ENCODE measurements at places on chromosomes 5 and 9.

GRCh38 chr9:87181670-87182069 lies 234.4 kb upstream of the GAS1 start:
- no peak for DNase-seq

- no peak for DNase-seq
These were observed 23.1 kb upstream of the SH3PXD2B start for GRCh38 chr5:172477466-172477865.

GRCh38 chr5:163586531-163586956 lies 81.1 kb downstream of the MAT2B start:
- DNase-seq: no peak

DNA sequence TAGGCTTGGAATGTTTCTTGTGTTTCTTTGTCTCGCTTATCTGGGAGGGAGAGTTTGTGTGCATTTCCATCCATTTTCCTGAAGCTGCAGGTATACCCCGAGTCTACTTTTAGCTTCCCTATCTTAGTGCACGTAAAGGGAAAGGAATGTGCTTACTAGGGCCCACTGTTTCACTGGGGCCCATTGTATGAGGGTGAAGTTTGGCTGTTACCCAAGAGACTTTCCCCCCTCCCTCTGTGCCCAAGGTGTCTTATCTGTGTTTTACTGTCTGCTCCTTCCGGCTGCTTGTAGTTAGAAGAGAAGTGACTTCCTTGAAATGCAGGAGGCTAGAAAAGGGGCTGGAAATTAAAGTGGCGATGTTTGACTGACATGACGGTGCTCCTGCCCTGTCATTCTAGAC lies 12.1 kb upstream of the BTNL3 start:
- no peak for DNase-seq

DNA sequence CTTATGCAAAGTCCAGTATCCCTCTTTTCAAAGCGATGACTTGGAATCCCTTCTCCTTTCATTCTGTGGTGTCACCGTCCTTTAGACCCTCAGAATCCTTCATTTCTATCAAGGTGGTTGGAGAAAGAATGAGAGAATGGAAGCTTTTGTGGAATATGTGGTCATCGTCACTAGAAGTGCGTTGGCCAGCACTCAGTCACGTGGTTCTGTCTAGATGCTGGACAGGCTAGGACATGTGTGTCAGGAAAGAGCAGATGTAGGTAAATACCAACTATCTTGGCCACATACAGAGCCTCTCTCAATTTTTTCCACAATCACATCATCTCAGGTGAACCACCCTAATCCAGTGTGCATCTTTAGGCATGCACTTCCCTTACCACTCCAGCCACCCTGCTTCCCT lies 206.0 kb downstream of the ARRDC3 start:
- no peak for DNase-seq

- DNase-seq: no peak
These were observed 904 bp downstream of the EDF1 start for GRCh38 chr9:136865041-136865767.

GRCh38 chr5:177605078-177605477 lies 5.1 kb downstream of the B4GALT7 start:
- DNase-seq: no peak

DNA sequence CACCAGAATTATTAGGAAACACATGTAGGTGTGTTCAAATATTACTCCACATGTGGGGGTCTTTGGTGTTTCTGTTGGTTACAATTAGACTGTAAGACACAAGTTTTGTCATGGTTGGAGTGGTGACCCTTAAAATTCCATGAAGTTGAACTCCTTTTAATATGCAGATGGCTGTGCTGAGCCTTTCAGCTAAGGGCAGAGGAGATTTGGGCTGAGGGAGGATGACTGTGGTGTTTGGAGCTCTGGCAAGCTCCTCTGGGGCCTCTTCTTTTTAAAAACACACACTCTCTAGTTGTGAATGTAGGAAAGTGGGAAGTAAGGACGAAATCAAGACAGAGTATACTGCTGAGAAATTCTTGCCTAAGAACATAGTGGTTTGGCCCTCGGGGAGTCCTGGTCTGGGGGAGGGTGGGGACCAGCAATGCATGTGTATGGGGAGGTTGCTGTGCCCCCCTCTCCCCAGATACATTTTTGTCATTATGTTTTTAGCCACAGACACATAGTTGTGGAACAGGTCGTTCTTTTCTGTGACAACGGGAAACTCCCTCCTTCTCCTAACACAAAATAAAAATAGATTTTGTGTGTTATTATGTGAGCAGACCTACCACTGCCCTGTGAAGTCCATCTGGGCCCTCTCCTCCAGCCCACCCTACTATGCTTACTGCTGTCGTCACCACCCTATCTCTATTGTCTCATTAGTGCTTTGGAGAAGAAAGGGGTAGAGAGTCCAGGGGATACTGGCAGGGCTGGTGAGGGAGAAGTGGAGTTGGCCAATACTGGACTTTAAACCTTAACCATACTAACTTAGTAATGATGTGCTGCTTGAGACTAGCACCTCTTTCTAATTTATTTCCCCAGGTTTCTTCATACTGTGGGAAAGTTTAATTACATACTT lies 10.0 kb downstream of the SMARCA2 start:
- no peak for DNase-seq

DNA sequence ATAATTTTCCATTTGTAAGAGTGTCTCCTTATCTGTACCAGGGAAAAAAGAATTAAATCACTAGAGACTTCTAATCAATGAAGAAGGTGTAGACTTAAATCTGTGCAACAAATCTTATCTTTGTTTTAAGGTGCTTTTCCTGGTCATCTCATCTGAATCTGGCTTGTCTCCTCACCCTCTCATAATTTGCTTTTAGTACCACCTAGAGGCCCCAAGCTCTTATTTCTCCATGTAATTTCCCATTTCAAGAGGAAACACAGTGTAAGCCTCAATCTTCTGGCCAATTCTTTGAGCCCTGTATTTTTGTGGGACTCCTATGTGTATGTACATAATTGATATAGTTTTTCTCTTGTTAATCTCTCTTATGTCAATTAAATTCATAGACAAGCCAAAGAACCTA lies 1975.3 kb upstream of the CDH6 start:
- no peak for DNase-seq

- DNase-seq: no peak
These were observed 58.8 kb upstream of the DHFR start for GRCh38 chr5:80713631-80714030.

DNA sequence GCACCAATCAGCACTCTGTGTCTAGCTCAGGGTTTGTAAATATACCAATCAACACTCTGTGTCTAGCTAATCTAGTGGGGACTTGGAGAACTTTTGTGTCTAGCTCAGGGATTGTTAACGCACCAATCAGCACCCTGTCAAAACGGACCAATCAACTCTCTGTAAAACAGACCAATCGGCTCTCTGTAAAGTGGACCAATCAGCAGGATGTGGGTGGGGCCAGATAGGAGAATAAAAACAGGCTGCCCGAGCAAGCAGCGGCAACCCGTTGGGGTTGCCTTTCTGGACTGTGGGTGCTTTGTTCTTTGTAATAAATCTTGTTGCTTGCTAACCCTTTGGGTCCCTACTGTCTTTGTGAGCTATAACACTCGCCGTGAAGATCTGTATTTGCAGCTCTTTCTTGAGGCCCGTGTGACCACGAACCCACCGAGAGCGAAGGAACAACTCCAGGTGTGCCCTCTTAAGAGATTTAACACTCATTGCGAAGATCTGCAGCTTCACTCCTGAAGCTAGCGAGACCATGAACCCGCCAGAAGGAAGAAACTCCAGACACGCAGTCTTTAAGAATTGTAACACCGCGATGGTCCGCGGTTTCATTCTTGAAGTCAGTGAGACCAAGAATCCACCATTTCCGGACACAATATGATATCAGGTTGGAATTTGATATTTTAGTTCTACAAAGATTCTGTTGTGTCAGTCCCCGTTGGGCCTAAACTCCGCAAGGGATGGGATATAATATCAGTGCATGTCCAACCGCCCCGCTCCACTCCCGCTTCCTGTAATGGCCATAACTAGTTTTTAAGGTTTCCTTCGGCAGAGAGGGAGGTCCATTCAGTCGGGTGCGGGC lies 740 bp upstream of the TRMT10B start:
- peak; percentile 15 for DNase-seq

- no peak for DNase-seq
These were observed 502.4 kb downstream of the CDH10 start for GRCh38 chr5:24142341-24142740.

- no peak for DNase-seq
These were observed 120.4 kb upstream of the CDH9 start for GRCh38 chr5:27158775-27159174.

DNA sequence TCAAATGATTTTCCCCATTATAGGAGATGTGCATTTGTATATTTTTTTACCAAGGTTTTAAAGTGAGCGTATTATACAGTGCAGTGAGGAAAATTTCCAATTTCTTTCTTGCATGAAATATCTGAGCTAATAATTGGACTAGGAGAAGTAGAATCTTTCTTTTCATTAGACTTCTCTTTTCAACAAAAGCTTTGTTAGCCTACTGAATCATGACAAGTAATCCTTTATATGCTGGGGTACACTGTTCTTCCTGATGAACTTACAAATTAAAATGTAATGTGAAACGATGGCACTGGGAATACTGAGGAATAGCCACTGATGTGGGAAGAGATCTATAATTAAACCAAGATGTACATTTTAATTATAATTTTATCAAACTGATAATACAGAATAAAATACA lies 829.6 kb downstream of the PTPRD start:
- DNase-seq: no peak

DNA sequence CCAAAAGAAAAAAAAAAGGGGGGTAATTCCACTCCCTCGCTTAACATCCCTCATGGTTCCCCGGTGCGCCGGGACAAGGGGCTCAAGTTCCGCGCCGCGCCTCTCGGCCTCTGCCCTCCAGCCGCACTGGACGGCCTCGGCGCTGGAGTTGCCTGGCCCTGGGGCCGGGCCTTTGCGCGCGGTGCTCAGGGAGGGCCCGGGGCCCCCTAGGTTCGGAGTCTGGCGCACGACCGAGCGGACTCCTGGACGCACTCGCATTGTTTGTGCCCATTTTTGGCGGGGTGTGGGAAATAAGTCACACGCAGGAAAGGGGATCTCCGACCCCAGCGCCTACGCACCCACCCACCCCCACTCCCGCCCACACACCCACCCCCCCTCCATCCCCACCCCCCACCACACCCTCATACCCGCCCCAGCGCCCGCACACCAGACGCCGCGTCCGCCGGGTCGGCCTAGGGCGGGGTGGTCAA lies 381 bp downstream of the MED22 start:
- DNase-seq: peak; percentile 55

DNA sequence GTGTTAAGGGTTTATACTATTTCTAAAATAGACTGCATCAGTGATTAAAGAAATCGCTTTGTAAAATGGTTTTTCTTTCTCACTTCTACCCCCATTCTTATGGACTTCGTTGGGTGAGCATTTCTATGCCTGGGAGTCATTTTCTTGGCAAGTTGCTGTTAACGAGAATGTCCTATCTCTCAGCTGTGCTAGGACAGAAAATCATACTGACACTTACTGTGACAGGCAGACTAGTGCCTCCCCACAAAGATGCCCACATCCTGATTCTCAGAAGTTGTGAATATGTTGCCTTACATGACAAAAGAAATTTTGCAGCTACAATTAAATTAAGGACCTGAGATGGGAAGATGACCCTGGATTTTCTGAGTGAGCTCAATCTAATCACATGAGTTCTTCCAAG lies 65.1 kb upstream of the NMUR2 start:
- DNase-seq: no peak

DNA sequence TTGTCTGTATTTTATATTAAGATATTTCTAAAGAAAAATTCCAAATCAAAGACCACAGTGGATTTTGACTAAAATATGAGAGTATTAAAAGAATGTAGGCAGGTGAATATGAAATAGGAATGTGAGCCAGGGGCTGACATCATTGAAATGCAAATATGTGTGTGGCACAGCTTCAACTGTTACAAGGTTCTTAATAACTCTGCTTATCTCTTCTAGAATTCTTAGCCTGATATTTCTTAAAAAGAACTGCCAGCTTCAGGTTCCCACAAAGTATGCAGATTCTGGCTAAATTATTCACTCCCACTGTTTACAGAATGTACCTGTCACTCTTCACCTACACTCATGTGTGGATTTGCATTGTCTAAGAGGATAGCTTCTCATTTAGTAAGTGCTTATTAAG lies 274.4 kb downstream of the DIRAS2 start:
- no peak for DNase-seq

DNA sequence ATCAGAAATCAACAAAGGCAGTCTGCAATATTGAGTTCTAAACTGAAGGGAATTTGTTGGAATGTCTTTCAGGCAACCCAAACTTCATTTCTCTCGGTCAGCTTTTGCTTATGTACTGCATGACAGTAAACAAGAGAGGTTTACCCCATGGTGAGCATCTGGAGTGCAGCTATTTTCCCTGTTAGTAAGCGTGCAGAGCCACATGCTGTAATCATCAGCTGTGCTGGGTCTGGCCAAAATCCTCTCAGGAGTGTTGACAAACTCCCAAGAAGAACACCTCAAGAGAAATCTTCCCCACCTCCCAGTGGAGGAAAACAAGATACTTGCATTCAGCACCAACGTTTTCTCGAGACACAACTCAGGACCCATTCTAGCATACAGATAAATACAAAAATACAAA lies 83.6 kb upstream of the ADAMTSL1 start:
- DNase-seq: no peak

DNA sequence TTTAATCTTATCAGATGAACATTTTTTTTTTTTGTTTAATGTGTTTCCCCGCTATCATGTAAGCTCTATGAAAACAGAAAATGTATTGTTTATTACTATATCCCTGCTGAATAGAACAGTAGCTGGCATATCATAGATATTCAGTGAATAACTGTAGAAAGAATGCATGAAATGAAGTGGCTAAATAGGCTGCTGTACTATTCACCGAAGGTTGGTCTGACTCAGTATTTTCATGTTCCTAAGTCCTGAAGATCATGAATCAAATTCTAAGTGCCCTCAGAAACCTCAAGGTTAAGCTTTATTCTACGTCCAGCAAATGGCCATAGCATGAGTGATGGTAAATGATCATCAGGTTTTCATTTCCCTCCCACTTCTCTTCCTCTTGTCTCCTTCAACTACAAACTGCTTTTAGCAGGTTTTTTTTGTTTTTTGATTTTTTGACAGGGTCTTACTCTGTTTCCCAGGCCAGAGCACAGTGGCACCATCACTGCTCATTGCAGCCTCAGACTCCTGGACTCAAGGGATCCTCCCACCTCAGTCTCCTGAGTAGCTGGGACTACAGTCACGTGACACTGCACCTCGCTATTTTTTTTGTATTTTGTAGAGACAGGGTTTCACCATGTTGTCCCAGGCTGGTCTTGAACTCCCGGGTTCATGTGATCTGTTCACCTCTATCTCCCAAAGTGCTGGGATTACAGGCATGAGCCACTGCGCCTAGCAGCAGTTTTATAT lies 19.1 kb upstream of the ZFAND5 start:
- no peak for DNase-seq
